ENCODE measurements at places on chromosomes 5 and 9.

- no peak for DNase-seq
Observed at GRCh38 chr9:7988644-7989280, 189.2 kb upstream of the DMAC1 start.

DNA sequence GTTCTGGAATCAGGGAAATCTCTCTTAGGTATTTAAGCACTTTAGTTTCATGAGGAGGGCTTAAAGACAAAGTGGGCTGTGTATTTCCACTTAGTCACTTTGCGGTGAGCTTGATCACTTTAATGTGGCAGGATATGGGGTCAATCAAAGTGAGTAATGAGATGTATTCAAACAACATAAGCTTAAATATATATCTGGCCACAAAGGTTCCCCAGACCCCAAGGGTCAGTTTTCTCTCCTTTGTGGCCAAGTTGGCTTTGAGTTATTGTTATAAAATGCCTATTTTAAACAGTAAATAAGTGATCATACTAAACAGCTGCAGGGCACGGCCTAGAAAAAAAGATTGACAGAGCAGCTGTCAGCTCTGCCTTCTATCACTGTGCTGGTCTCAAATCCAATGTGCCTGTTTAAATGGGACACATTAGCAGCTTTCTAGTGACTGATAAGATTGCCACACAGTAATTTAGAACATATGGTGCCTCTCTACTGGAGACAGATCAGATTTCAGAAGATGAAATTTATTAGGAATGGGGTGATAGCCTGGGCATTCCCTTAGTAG lies 363.9 kb downstream of the AGTPBP1 start:
- DNase-seq: no peak

- no peak for DNase-seq
Observed at GRCh38 chr5:98308960-98309359, 464.5 kb upstream of the RGMB start.

- DNase-seq: no peak
Observed at GRCh38 chr9:110536822-110537221, 42.7 kb downstream of the SVEP1 start.

DNA sequence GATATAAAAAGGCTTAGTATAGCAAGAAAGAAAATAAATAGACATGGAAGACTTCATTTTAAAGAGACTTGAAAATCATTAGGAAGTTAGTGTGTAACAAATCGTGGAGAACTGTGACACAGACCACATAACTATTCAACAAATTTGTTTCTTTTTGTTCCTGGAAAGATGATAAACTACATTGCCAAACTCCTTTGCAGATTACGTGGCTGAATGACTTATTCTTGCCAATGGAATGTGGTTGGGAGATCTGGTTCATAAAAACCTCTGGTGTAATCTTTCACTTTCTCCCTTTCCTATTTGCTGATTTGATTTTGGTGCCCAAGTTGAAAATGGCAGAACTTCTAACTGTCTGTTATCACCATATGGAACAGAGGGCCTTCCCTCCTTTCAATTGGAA lies 328.9 kb upstream of the MEF2C start:
- DNase-seq: no peak

DNA sequence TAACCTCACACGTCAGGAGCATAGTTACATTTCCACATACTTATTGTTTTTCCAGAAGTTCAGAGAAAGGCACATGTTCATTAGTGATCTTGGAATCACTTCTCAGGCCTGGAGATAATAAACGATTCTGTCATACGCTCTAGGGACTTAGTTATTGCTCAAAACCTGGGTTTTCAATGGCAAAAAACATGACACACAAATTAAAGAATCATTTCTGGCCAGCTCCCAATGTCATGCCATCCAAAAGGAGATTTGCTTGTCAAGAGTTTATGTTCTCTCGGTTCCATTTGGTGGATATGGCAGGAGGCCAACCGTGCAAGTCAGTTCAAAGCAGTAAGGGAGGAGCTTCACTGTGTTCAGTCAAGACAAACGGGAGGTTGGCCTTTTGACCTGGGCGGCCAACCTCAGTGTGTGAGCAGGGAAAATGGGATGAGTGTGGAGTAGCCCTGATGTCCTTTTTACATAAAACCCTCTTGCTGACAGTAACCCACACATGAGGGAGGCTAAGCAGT lies 123.4 kb downstream of the NXNL2 start:
- peak; percentile 39 for DNase-seq

DNA sequence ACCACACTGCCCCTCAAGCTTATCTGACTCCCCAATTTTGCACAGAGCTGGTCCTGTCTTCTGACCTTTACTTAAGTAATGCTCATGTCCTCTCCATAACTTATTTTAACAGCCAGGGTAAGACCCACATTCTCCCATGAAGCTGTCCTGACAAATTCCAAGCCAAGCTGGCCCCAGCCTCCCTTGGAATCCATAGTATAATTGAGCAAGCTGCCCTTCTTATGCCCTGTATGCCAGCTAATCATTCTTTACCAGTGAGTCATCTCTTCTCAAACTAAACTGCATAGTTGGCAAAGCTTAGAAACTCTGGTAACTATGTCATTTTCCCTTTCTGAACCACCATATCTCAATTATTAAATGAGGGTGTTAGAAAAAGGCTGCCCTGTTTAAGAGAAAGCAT lies 92.4 kb downstream of the NFIB start:
- DNase-seq: no peak

Data from testis (tissue), 5 donors.